ENCODE measurements at places on chromosomes 12 and 14.

DNA sequence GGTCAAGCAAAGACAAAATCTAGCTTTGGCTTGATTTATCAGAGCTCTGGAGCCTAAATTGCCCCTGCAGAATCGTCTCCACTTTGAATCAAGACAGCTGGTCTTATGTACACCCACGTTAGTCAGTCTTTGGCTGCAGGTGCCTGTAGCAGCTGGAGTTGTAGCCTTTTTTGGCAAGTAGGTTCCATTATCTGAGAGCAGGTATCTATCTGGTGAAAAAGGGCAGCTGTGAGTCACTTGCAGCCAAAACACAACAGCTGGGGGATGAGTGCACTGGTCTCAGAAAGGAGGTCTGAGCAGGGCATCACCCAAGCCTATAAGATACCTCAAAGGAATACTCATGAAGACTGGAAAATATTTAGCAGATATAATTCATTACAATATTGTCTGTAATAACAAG is 43.6 kb upstream of the KCNH5 start:
- no peak for DNase-seq

GRCh38 chr14:65853407-65853955 is 441.0 kb downstream of the FUT8 start:
- DNase-seq, result no peak

GRCh38 chr12:74722709-74723108 is 185.1 kb downstream of the ATXN7L3B start:
- DNase-seq, result no peak

DNA sequence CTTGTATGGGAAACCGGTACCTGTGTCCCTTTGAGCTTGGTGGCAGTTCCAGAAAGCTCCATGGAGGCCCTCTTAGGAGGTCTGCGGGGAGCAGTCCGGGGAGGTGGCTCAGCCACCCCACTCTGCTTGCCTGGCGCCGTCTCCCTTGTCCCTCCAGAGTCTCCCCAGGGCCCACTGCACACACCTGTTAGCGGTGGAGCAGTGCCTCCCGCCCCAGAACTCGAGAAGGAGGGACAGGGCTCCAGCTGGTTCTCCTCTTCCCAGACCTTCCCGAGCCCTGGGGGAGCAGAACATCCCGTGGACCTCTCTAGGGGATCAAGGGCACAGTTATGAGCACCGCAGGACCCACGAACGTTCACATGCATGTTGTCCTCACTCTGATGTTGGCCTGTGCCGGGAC is 10.8 kb downstream of the ASPG start:
- DNase-seq, result no peak

DNA sequence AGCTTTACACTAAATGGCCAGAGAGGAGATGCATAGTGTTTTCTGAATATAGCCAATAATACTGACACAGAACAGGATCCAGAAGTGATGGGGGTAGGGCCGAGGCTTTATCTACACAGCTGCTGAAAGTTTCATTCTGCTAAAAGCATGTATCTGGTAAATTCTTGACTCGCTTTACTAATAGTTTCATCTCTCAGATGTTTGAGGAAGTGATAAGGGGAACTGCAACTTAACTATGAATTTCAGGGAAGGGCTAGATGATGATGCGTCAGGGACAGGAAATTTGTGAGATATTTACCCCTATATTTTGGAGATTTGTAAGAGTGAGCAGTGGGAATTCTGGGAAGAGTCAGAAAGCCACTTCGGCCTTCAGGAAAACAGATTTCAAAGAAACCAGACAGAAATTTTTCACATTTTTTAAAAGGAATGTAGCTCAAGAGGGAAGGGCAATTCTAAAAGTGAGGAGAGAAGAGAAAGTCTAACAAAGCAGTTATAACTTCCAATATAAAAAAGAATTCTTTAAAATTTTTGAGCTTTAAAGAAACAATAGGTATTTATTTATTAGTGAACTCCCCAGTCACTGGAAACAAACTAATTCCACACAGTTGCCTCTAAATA is 243.1 kb downstream of the BCAT1 start:
- DNase-seq, result no peak

GRCh38 chr12:117832459-117833457 is 136.0 kb downstream of the KSR2 start:
- no peak for DNase-seq

DNA sequence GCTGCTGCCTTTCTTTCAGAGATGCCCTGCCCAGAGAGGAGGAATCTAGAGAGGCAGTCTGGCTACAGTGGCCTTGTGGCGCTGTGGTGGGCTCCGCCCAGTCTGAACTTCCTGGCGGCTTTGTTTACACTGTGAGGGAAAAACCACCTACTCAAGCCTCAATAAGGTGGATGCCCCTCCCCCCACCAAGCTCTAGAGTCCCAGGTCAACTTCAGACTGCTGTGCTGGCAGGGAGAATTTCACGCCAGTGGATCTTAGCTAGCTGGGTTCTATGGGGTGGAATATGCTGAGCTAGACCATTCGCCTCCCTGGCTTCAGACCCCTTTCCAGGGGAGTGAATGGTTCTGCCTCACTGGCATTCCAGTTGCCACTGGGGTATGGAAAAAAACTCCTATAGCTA is 25.6 kb downstream of the SPATA7 start:
- DNase-seq, result no peak

DNA sequence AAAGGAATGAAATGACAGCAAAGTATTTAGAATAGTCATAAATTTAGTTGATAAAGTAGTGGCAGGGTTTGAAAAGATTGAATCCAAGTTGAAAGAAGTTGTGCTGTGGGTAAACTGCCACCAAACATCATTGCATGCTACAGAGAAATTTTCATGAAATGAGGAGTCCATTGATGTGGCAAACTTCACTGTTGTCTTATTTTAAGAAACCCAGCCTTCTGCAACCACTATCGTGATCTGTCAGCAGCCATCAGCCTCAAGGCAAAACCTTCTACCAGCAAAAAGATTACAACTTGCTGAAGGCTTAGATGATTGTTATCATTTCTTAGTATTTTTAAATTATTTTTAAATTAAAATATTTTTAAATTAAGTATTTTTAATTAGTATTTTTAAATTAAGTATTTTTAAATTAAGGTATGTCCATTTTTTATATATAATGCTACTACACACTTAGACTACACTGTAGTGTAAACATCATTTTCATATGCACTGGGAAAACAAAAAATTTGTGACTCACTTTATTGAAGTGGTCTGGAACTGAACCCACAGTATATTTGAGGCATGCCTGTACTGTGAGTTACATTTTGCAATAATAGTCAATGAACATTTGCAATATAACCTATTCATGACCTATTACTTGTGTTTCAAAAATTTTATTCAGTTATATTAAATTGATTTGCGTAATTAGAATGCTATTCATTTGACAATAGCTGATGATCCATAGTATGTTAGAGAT is 67.2 kb upstream of the SYT1 start:
- DNase-seq, result no peak

DNA sequence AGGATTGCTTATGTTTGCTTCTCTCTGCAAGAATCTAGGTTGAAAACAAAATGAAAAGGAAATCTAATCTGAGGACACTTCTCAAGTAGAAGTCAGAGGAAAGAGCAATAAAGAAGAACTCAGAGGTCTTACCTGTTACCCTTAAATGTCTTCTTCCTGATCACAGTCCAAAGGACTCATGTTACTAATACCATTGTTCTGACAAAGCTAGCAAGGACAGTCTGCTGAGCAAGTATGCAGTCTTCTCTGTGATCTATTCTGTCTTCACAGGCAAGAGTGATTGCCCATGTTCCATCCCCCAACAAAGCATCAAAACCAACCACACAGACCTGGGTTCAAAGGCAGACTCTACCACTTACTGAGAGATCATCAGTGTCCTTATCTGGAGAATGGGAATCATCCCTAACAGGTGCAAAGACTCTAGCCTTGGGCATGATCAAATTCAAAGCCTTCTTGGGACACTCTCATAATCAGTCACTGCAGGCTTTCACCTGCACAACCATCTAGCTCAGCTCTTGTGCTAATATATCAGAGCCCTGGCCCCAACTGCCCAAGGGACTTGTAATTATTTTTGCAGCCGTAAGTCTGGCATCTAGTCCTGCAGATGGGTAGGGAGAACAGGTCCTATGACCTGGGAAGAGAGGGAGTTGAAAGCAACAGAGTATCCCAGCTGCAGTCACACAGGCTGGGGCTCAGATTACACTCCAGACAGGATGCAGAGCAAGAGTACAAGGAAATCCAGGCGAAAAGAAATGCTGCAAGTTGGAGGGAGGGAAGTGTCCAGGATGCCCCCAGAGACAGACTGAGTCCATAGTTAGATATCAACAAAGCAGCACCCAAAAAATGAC is 97.9 kb upstream of the NUDT4 start:
- DNase-seq, result no peak

GRCh38 chr12:93762912-93763553 is 85.9 kb downstream of the CRADD start:
- no peak for DNase-seq

DNA sequence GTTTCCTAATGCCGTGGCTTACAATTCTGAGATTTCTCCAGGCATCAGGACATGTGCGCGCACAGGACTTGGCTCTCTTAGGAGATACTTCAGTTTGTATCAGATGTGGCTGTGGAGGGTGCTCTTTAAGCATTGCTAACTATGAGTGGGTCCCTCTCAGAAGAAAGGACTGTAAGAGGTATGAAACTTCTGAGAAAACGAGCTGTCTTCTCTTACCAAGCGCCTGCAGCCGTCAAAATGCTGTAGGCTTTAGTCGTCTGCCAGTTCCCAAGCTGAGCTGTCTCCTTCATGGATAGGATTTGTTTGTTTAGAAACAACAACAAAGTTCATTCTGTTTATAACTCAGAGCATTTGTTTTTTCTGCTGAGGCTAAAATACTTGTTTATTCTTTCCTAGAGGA is 16.1 kb upstream of the MANSC4 start:
- no peak for DNase-seq

DNA sequence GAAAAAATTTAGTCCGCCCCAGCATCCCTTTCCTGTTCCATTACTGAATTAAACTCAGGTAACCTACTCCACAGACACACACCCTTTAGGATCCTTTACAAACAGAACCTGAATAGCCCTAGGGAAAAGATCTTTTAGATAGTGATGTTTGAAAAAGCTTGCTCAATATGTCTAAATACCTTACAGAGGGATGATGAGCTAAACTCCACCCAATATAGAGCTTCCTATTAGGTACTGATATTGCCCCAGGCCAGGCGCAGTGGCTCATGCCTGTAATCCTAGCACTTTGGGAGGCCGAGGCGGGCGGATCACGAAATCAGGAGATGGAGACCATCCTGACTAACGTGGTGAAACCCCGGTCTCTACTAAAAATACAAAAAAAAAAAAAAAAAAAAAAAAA is 50.1 kb downstream of the FERMT2 start:
- DNase-seq, result no peak

GRCh38 chr12:94730847-94731246 is 80.5 kb upstream of the TMCC3 start:
- no peak for DNase-seq

DNA sequence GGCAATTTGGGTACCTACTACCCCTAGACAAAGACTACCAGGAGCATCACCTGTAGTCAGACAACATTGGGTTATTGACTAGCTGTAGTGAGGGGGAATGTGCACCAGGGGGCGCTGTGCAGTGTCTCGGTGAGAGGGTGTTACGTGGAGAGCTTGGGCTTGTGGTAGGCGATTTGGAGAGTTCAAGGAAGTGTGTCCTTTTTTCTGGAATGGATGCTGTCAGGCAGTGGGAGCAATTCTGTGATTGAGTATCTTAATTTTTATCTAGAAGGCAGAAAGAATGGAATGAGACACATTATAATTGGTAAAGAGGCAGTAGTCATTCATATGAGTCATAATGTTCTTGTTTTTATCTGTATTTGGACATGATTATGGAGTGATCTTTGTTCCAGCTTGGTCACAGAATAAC is 187.7 kb downstream of the GALC start:
- DNase-seq, result peak; percentile 50

GRCh38 chr12:30813525-30814294 is 59.0 kb upstream of the CAPRIN2 start:
- no peak for DNase-seq

GRCh38 chr14:100287202-100287997 is 18.8 kb downstream of the SLC25A29 start:
- no peak for DNase-seq

GRCh38 chr12:30120522-30120921 is 336.8 kb upstream of the TMTC1 start:
- no peak for DNase-seq

GRCh38 chr12:31298515-31298910 is 27.4 kb downstream of the SINHCAF start:
- no peak for DNase-seq

GRCh38 chr12:81597928-81598604 is 161.1 kb downstream of the PPFIA2 start:
- no peak for DNase-seq

GRCh38 chr12:15601210-15601800 is 187.9 kb downstream of the EPS8 start:
- no peak for DNase-seq

- no peak for DNase-seq
These were observed 12.3 kb downstream of the GPX2 start for GRCh38 chr14:64930085-64930843.

DNA sequence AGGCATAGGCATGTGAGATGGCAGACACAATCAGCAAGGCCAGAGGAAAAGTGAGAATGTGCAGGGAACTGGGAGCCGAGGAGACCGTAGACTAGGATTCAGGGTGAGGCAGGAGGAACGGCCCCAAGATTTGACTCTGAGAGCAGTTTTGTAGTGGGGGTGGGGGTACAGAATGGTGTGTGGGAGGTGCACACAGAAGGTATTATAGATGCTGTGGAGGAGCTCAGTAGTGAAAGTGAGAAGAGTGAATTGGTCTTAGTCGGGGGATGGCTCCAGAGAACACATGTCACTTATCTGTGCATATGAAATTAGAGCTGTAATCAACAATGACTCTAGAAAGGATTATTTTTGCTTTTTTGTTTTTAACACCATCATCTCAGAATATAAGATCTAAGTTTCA is 11.9 kb downstream of the ZNF664 start:
- DNase-seq, result no peak

- DNase-seq, result no peak
These were observed 409.0 kb downstream of the DAD1 start for GRCh38 chr14:22180045-22180444.

DNA sequence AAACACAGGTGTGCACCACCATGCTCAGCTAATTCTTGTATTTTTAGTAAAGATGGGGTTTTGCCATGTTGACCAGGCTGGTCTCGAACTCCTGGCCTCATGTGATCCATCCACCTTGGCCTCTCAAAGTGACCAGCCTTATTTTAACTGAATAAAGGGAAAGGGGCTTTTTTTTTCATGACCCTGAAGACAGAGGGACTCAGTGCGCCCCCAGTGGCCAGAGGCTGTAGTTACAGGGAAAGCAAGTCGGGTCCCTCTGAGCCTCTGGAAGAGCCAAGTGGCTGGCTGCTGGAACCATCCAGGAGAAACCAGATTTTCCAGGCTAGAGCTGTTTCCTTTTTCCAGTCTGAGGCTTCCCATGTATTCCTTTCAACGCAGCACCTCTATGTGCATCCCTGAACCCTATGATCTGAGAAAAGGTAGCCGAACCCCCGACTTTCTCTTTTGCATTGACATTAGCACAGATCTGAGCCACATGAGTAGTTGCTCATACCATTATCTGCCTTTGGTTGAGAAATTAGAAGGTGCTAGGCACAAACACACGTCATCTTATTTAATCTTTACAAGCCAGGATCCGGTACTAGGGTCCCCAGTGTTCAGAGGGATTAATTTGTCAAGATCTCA is 342.7 kb downstream of the CACNA1C start:
- DNase-seq, result peak; percentile 28

- DNase-seq, result no peak
These were observed 89.1 kb upstream of the ZDHHC17 start for GRCh38 chr12:76674669-76675315.

GRCh38 chr12:56759263-56759908 is 3.7 kb upstream of the HSD17B6 start:
- DNase-seq, result no peak
